Stimulated activated CD8-positive, alpha-beta memory T cell treated with anti-CD3 and anti-CD28 coated beads, Interleukin-7, amount 100 ng/mL, for 4 hours (primary cell): ENCODE measurements at places on chromosomes 11 and 22.

GRCh38 chr11:64208796-64209562 is 2.5 kb downstream of the FERMT3 start:
- DNase-seq: no peak

DNA sequence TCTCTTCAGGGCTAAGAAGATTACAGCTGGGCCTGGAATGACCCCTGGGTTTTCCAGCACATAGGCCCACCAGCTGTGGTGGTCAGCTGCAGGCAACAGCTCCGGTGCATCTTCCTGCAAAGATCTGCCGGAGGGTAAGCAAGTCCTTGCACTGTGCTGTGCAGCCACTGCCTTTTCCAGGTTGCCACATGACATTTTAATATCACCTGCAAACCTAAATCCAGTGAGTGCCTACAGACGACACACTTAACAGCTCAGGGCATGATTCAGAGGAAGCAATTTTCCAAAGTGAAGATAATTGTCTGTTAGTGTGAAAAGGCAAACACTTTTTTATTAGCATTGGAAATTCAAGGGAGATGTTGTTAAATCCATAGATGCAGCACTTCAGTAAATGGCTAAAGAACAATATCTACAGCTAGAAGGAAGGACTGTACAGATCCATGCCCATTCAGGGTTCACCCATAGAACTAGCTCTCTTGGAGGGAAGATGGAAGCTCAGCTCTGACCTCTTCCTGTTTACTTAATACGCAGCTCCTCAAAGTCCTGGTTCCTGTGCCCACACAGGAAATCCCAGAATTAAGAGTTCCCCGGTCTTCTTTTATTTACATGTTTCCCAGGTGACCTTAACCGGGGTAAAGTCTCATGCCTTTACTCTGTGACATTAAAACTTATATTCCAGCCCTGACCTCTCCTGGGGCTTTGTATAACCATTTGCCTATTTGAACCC is 13.3 kb upstream of the NRIP3 start:
- DNase-seq: no peak

- no peak for DNase-seq
Measured at GRCh38 chr11:62410972-62411371, 7.9 kb upstream of the SCGB1A1 start.

GRCh38 chr22:29072979-29073617 is at the start of gene KREMEN1:
TSS of gene KREMEN1 (plus strand) at chr22:29073035. CDS start at chr22:29073131, 96 bp downstream.
- no peak for DNase-seq
